ENCODE measurements at places on chromosomes 11 and 22. TPM values are rescaled to one million over a fixed set of nuclear protein-coding genes. Genes with fewer than 3 reads are reported as not detected.

- H3K36me3 ChIP-seq, result no peaks in the 10 kb centered on the region
- DNase-seq, result no peak
- H3K4me3 ChIP-seq, result no peak overlapping the region
- H3K4me1 ChIP-seq, result no peaks in the 10 kb centered on the region
- no peaks in the 10 kb centered on the region for H3K27me3 ChIP-seq
These were observed 68.2 kb downstream of the DNAJC24 start for GRCh38 chr11:31437742-31438435.

The RIN1 gene
- 5.3 TPM for total RNA-seq

DNA sequence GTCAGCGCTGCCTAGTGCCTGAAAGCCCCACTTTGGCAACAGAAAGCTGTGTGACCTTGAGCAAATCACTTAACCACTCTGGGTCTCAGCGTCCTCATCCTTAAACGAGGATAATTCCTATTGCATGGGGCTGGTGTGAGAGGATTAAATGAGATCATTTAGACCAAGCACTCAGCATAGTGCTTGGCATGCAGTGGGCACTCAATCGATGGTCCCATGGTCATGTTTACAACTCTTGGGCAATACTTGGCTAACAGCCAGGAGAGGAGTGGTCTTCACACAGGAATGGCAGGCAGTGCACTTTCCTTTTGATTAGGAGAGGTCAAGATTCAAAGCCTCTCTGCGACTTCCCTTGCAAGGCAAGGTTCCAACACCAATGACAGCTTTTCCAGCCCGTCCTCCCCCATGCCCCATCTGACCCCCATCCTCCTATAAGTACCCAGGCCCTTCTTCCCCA, 14.1 kb downstream of the TNKS1BP1 start:
- DNase-seq, result no peak
- no peaks in the 10 kb centered on the region for H3K27me3 ChIP-seq
- H3K27ac ChIP-seq, result peak overlapping the region; percentile 86

DNA sequence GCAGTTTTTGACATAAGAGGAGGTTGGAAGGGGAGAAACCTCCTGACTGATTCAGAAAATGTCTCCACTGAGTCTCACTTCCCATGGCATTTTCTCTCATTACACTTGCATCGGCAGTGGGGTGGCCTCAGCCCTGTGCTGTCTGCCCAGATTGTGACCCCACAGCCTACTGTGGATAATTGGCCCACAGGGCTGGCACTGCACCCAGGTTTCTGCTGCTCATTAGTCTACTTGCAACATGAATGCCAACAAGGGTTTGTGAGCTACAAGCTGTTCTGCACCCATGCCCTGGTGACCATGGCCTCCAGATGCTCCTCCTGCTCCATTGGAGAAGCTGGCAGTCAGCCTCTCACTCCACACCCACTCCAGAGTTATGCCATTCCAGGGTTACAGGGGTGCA, 296.0 kb downstream of the CTTN start:
- no peak overlapping the region for H3K27ac ChIP-seq
- H3K4me1 ChIP-seq, result no peaks in the 10 kb centered on the region
- no peak overlapping the region for H3K4me3 ChIP-seq
- no peaks in the 10 kb centered on the region for H3K36me3 ChIP-seq

GRCh38 chr11:44344921-44345320, 35.0 kb upstream of the ALX4 start:
- no peaks in the 10 kb centered on the region for H3K36me3 ChIP-seq
- no peaks in the 10 kb centered on the region for H3K27me3 ChIP-seq
- no peaks in the 10 kb centered on the region for H3K4me1 ChIP-seq
- no peak for DNase-seq

GRCh38 chr11:133842730-133843129, 2.6 kb downstream of the SPATA19 start:
- H3K27me3 ChIP-seq, result no peaks in the 10 kb centered on the region
- no peaks in the 10 kb centered on the region for H3K4me1 ChIP-seq
- H3K27ac ChIP-seq, result no peak overlapping the region
- no peak overlapping the region for H3K4me3 ChIP-seq
- H3K36me3 ChIP-seq, result no peaks in the 10 kb centered on the region

The MAJIN gene
- total RNA-seq, result not detected

The OMP gene
- total RNA-seq, result not detected

GRCh38 chr22:45867118-45867905, 109.7 kb downstream of the WNT7B start:
- peaks cover 41% of the 10 kb centered on the region for H3K27me3 ChIP-seq
- H3K4me1 ChIP-seq, result peaks cover 17% of the 10 kb centered on the region
- DNase-seq, result peak; percentile 24
- no peak overlapping the region for H3K27ac ChIP-seq
- peak overlapping the region; percentile 35 for H3K4me3 ChIP-seq
- no peaks in the 10 kb centered on the region for H3K36me3 ChIP-seq

- no peak overlapping the region for H3K4me3 ChIP-seq
- no peak for DNase-seq
- no peaks in the 10 kb centered on the region for H3K4me1 ChIP-seq
- H3K36me3 ChIP-seq, result no peaks in the 10 kb centered on the region
- no peak overlapping the region for H3K27ac ChIP-seq
These were observed 444.3 kb upstream of the B3GAT1 start for GRCh38 chr11:134856056-134856971.

Data from heart right ventricle (tissue), 16 donors.